Activated B cell treated with CpG ODN at 0.5 μM for 24 hours (primary cell): ENCODE measurements at places on chromosomes 16 and 17.
A peak's percentile ranks its signal among the peaks of the same experiment; 100 is the strongest.

- H3K27ac ChIP-seq: no peak within 1 kb of the TSS
- H3K4me1 ChIP-seq: no peaks in the 10 kb centered on the region
- H3K4me3 ChIP-seq: no peak within 1 kb of the TSS
- H3K36me3 ChIP-seq: no peaks in the 10 kb centered on the region
These were observed at the start of gene ADGRG3 for GRCh38 chr16:57668263-57668571. Gene ADGRG3, plus strand, starts transcription at chr16:57668306. Its CDS starts 42 bp downstream, at chr16:57668348.

- peak overlapping the region; percentile 35 for H3K27ac ChIP-seq
- peaks cover 15% of the 10 kb centered on the region for H3K36me3 ChIP-seq
- no peak for DNase-seq
- H3K27me3 ChIP-seq: no peaks in the 10 kb centered on the region
- H3K4me1 ChIP-seq: peaks cover 10% of the 10 kb centered on the region
These were observed 1.1 kb downstream of the METTL16 start for GRCh38 chr17:2510559-2510958.

- H3K4me1 ChIP-seq: peaks cover 14% of the 10 kb centered on the region
- H3K27me3 ChIP-seq: peaks cover 36% of the 10 kb centered on the region
- no peak overlapping the region for H3K27ac ChIP-seq
These were observed 9.3 kb downstream of the CTRB2 start for GRCh38 chr16:75197522-75198134.

GRCh38 chr17:59027750-59028149 lies 78.9 kb downstream of the TRIM37 start:
- peaks cover 47% of the 10 kb centered on the region for H3K36me3 ChIP-seq
- no peaks in the 10 kb centered on the region for H3K27me3 ChIP-seq
- peak overlapping the region; percentile 24 for H3K27ac ChIP-seq

DNA sequence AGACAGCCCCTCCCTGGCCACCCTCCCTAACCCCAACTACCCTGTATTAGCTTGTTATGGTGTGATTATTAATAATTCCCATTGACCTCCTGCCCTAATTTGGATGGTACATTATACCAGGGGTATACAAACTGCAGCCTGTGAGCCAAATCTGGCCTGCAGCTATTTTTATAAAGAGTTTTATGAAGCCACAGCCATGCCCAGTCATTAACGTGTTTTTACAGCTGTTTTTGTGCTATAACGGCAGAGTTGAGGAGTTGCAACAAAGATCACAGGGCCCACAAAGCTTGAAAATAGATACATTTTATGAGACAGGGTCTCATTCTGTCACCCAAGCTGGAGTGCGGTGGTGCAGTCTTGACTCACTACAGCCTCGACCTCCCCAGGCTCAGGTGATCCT lies 6.0 kb downstream of the METTL22 start:
- no peak overlapping the region for H3K4me3 ChIP-seq
- H3K4me1 ChIP-seq: peaks cover 4% of the 10 kb centered on the region
- no peak for DNase-seq
- H3K36me3 ChIP-seq: peaks cover 73% of the 10 kb centered on the region
- no peaks in the 10 kb centered on the region for H3K27me3 ChIP-seq
- H3K27ac ChIP-seq: no peak overlapping the region

GRCh38 chr17:65137021-65137939 lies at the start of gene RGS9:
Gene RGS9, plus strand, starts transcription at chr17:65137370. Its CDS starts 171 bp downstream, at chr17:65137541.
- H3K4me1 ChIP-seq: peaks cover 20% of the 10 kb centered on the region
- H3K4me3 ChIP-seq: peak within 1 kb of the TSS; percentile 81
- DNase-seq: peak; percentile 84
- no peaks in the 10 kb centered on the region for H3K36me3 ChIP-seq
- H3K27ac ChIP-seq: peak within 1 kb of the TSS; percentile 65

GRCh38 chr16:2155977-2156848 lies 631 bp downstream of the TRAF7 start:
- peak overlapping the region; percentile 83 for H3K27ac ChIP-seq
- no peaks in the 10 kb centered on the region for H3K27me3 ChIP-seq
- H3K4me1 ChIP-seq: peaks cover 73% of the 10 kb centered on the region

DNA sequence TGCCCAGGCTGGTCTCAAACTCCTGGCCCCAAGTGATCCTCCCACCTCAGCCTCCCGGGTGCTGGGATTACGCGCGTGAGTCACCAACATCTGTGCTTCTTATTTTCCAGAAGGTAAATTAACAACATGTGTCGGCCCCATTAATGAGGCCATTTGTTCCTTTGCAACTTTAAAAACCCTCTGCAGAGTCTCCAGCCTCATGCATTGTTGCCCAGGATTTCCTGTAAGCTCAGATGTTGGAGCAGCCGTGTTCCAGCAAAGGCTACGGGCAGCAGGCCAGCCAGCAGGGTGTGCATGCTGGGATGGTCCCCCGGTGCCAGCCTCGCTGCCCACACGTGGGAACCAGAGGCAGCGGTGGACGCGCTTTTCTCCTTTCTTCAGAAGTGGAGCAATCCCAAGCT lies 19.1 kb upstream of the HEXD start:
- peaks cover 40% of the 10 kb centered on the region for H3K36me3 ChIP-seq
- DNase-seq: no peak
- H3K4me3 ChIP-seq: no peak overlapping the region

DNA sequence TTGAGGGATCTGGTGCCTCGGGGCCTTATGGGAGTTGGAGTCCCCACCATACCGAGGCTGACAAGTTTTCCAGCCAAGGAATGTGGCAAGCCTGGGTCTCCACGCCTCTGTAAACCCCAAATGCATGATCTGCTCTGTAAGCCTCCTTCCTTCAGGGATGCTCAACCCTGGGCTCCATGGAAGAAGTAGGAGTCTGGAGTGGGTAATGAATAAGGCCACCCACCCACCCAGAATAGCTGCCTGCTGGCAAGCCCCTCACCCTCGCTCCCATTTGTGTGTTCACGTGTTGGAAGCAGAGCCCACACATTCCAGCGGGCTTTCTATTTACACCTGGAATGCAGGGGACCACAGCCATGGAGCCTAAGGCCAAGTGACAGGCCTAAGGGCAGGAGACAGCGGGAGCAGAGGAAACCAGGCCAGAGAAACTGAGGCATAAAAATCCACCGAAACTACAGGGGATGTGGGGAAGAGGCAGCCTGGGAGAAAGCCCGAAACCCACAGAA lies 4.4 kb downstream of the DLG4 start:
- peak overlapping the region; percentile 88 for H3K4me3 ChIP-seq
- H3K4me1 ChIP-seq: peaks cover 56% of the 10 kb centered on the region
- no peak for DNase-seq
- no peaks in the 10 kb centered on the region for H3K27me3 ChIP-seq
- H3K27ac ChIP-seq: peak overlapping the region; percentile 94
- H3K36me3 ChIP-seq: peaks cover 2% of the 10 kb centered on the region

- peaks cover 11% of the 10 kb centered on the region for H3K4me1 ChIP-seq
- H3K27me3 ChIP-seq: no peaks in the 10 kb centered on the region
- H3K36me3 ChIP-seq: peaks cover 75% of the 10 kb centered on the region
- H3K27ac ChIP-seq: no peak overlapping the region
These were observed 19.3 kb upstream of the NAT9 start for GRCh38 chr17:74795327-74796020.

GRCh38 chr17:11177340-11177739 lies 63.7 kb upstream of the SHISA6 start:
- no peaks in the 10 kb centered on the region for H3K4me1 ChIP-seq
- no peaks in the 10 kb centered on the region for H3K27me3 ChIP-seq
- no peaks in the 10 kb centered on the region for H3K36me3 ChIP-seq
- H3K4me3 ChIP-seq: no peak overlapping the region
- no peak overlapping the region for H3K27ac ChIP-seq
- DNase-seq: no peak

GRCh38 chr17:82238472-82239201 lies 9.8 kb downstream of the SLC16A3 start:
- H3K36me3 ChIP-seq: peaks cover 27% of the 10 kb centered on the region
- no peak for DNase-seq
- H3K27me3 ChIP-seq: no peaks in the 10 kb centered on the region
- peak overlapping the region; percentile 80 for H3K27ac ChIP-seq
- peak overlapping the region; percentile 71 for H3K4me3 ChIP-seq

DNA sequence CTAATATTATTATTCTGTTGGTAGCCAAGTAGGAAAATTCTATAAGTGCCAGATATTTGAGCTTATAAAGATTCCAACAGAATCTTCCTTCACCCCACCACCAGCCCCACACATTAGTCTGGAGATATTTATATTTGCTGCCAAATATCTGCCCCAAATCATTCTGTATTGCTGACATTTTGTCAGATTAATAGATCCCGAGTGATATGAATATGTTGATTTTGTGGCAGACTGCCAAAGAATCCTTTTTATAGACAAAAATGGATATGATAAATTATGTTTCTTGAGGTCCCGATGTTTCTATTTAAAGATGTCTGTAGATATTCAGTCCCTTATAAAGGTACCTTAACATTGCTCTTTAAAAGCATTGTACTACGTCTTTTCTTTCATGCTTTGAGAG lies 162.2 kb upstream of the KCNJ16 start:
- no peak for DNase-seq
- no peak overlapping the region for H3K4me3 ChIP-seq
- H3K4me1 ChIP-seq: no peaks in the 10 kb centered on the region
- no peaks in the 10 kb centered on the region for H3K27me3 ChIP-seq
- H3K27ac ChIP-seq: no peak overlapping the region

- no peak overlapping the region for H3K4me3 ChIP-seq
- H3K27ac ChIP-seq: no peak overlapping the region
- no peaks in the 10 kb centered on the region for H3K27me3 ChIP-seq
- H3K4me1 ChIP-seq: peaks cover 10% of the 10 kb centered on the region
- peaks cover 32% of the 10 kb centered on the region for H3K36me3 ChIP-seq
These were observed 34.1 kb upstream of the CDC6 start for GRCh38 chr17:40253565-40253964.

- peaks cover 32% of the 10 kb centered on the region for H3K27me3 ChIP-seq
- no peak for DNase-seq
- no peak overlapping the region for H3K4me3 ChIP-seq
- no peak overlapping the region for H3K27ac ChIP-seq
- H3K36me3 ChIP-seq: no peaks in the 10 kb centered on the region
These were observed 804 bp upstream of the TMEM100 start for GRCh38 chr17:55723488-55723848.

- no peaks in the 10 kb centered on the region for H3K27me3 ChIP-seq
- DNase-seq: peak; percentile 12
- no peak overlapping the region for H3K27ac ChIP-seq
- no peak overlapping the region for H3K4me3 ChIP-seq
- H3K36me3 ChIP-seq: peaks cover 5% of the 10 kb centered on the region
These were observed 9.7 kb downstream of the MPRIP start for GRCh38 chr17:17051791-17052461.

DNA sequence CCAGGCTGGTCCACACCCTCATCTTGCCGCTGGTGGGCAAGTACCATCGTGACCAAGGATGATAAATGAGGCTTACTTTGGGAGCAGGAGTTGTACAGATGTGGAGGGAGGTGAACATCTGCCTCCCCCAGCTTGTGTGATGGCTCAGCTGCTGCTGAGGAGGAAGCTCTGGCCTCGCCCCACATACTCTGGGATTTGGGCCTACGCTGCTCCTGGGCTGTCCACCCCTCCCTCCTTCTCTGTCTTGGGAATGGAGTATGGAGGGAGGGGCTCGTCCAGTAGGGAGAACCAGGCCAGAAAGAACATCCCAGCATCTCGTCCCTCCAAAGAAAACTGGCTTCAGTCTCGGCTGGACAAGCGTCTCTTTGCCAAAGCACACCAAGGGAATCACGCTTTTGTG lies 134.8 kb upstream of the CDC42EP4 start:
- H3K4me3 ChIP-seq: no peak overlapping the region
- no peaks in the 10 kb centered on the region for H3K27me3 ChIP-seq
- no peak overlapping the region for H3K27ac ChIP-seq

- no peak for DNase-seq
- H3K4me3 ChIP-seq: no peak overlapping the region
- no peak overlapping the region for H3K27ac ChIP-seq
- H3K4me1 ChIP-seq: peaks cover 3% of the 10 kb centered on the region
These were observed 9.8 kb downstream of the SPHK1 start for GRCh38 chr17:76394166-76394565.

GRCh38 chr16:4663465-4663776 lies 29.9 kb upstream of the NUDT16L1 start:
- peaks cover 24% of the 10 kb centered on the region for H3K4me1 ChIP-seq
- peaks cover 39% of the 10 kb centered on the region for H3K36me3 ChIP-seq
- no peak for DNase-seq
- no peaks in the 10 kb centered on the region for H3K27me3 ChIP-seq
- H3K4me3 ChIP-seq: no peak overlapping the region

- no peak overlapping the region for H3K27ac ChIP-seq
- H3K27me3 ChIP-seq: no peaks in the 10 kb centered on the region
- H3K4me3 ChIP-seq: no peak overlapping the region
- H3K4me1 ChIP-seq: peaks cover 11% of the 10 kb centered on the region
These were observed 24.4 kb downstream of the PRMT7 start for GRCh38 chr16:68335175-68335574.
